ENCODE measurements at places on chromosomes 1 and 21.

- H3K27me3 ChIP-seq: peaks cover 9% of the 10 kb centered on the region
- no peak overlapping the region for H3K27ac ChIP-seq
- H3K4me1 ChIP-seq: peaks cover 4% of the 10 kb centered on the region
- H3K36me3 ChIP-seq: no peaks in the 10 kb centered on the region
Measured at GRCh38 chr1:119613769-119614720, 34.0 kb downstream of the ZNF697 start.

- H3K27me3 ChIP-seq: no peaks in the 10 kb centered on the region
- no peak for DNase-seq
- H3K36me3 ChIP-seq: peaks cover 1% of the 10 kb centered on the region
- H3K27ac ChIP-seq: no peak overlapping the region
- peaks cover 15% of the 10 kb centered on the region for H3K4me1 ChIP-seq
- no peak overlapping the region for H3K4me3 ChIP-seq
Measured at GRCh38 chr1:17193222-17194132, 11.5 kb upstream of the PADI1 start.

DNA sequence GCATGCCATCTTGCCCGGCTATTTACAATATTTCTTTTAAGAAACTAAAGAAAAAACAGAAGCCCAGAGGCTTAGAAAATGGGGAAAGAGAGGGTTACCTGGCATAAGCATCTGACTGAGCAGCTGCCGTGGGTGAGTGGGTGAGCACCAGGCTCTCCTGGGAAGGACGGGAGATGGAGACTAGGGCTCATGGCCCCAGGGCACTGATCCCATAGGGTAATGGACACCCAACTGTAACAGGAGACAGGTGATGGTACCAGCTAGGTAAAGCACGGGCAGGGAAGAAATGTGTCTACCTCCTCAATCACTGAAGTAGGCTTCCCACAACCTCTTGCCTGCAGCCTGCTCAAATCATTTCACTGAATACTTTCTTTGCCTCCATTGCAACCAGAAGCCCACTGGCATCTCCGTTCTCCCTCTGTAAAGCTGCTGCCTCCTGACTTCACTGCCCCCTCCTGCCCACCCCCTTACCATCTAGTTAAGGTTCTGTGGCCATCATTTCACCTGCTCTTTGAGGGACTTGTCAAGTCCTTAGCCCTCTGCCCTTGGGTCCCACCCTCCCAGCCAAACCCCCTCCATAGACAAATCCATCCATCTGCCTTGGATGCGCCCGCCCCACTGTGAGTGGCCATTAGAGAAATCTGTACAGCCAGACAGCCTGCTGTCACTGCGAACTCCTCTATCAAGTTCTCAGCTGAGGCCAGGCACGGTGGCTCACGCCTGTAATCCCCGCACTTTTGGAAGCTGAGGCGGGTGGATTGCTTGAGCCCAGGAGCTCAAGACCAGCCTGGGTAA, 6.2 kb downstream of the TMEM125 start:
- no peaks in the 10 kb centered on the region for H3K36me3 ChIP-seq
- no peak overlapping the region for H3K27ac ChIP-seq
- H3K27me3 ChIP-seq: peaks cover 9% of the 10 kb centered on the region
- no peak for DNase-seq

DNA sequence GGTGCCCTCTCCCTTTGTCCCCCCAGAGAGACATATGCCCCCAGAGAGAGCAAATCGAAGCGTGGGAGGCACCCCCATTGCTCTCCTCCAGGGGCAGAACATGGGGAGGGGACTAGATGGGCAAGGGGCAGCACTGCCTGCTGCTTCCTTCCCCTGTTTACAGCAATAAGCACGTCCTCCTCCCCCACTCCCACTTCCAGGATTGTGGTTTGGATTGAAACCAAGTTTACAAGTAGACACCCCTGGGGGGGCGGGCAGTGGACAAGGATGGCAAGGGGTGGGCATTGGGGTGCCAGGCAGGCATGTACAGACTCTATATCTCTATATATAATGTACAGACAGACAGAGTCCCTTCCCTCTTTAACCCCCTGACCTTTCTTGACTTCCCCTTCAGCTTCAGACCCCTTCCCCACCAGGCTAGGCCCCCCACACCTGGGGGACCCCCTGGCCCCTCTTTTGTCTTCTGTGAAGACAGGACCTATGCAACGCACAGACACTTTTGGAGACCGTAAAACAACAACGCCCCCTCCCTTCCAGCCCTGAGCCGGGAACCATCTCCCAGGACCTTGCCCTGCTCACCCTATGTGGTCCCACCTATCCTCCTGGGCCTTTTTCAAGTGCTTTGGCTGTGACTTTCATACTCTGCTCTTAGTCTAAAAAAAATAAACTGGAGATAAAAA, 8.4 kb downstream of the EFNA3 start:
- H3K27ac ChIP-seq: no peak overlapping the region
- peaks cover 40% of the 10 kb centered on the region for H3K27me3 ChIP-seq
- peaks cover 31% of the 10 kb centered on the region for H3K4me1 ChIP-seq
- no peaks in the 10 kb centered on the region for H3K36me3 ChIP-seq

DNA sequence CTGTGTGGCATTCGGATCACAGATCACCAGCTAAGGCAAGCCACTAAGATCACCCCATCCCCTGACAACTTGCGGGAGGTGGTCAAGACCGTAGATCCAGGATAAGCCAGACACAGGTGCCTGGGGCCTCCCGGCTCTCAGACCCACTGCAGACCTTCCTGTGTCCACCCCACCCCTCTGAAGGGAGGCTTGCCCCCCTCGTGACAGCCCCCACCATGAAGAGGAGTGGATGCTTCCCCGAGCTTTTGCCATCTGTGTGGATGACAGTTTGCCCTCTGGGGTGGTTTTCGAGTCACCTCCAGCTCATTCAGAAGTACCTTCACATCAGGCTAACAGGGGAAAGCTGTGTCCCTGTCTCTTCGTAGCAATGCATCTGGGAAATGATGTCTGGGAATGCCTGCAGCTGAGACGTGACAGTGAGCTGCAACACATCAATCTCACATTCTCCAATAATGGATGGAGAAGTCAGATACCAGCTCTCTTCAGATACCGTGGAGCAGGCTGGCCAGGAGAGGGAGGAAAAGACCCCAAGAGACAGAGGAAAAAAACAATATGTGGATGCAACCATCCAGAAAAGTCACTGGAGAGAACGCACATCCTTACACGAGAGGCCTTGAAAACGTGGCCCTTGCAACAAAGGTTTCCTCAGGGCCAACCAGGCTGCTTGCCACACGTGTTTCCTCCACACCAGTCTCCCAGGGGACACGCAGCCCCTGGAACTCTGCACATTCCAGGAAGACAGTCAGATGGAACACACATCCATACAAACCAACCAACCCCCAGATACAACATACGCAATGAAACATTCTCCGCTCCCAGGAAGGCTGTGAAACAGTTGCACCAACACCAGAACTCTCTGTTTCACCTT, 20.4 kb upstream of the FHAD1 start:
- DNase-seq: no peak
- H3K4me1 ChIP-seq: peaks cover 15% of the 10 kb centered on the region
- H3K36me3 ChIP-seq: no peaks in the 10 kb centered on the region
- H3K27ac ChIP-seq: no peak overlapping the region

DNA sequence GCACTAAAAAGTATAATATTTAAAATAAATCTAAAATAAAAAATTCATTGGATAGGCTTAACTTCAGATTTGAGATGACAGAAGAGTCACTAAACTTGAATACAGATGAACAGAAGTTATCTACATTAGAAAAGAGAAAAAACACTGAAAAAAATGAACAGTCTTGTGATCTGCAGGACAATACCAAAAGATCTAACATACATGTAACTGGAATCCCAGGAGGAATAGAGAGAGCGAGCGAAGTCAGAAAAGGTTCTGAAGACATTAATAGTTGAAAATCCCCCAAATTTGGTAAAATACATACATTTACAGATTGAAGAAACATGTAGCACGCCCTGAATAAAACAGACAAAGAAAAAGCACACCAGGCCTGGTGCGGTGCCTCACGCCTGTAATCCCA, 21.2 kb downstream of the B3GALNT2 start:
- no peak overlapping the region for H3K4me3 ChIP-seq
- no peaks in the 10 kb centered on the region for H3K27me3 ChIP-seq
- H3K36me3 ChIP-seq: peaks cover 43% of the 10 kb centered on the region
- H3K4me1 ChIP-seq: no peaks in the 10 kb centered on the region

DNA sequence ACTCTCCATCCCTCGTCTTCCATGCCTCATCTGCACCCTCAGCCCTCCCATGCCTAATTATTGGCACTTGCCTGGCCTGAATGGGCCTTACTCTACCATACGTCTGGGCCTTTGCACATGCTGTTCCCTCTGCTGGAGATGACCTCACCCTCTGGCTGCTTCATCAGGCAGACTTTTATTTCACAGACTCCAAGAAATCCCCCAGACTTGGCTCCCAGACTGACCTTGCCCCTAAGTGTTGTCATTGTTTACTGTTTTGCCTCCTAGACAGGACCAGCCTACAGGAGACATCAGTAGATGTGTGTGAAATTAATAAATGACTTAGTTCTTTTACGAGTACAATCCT, 5.2 kb upstream of the AHDC1 start:
- H3K27me3 ChIP-seq: no peaks in the 10 kb centered on the region
- no peaks in the 10 kb centered on the region for H3K36me3 ChIP-seq
- peaks cover 12% of the 10 kb centered on the region for H3K4me1 ChIP-seq
- DNase-seq: no peak
- no peak overlapping the region for H3K27ac ChIP-seq
- H3K4me3 ChIP-seq: no peak overlapping the region

GRCh38 chr1:162570718-162571117, 9.2 kb downstream of the UAP1 start:
- H3K27me3 ChIP-seq: no peaks in the 10 kb centered on the region
- H3K36me3 ChIP-seq: peaks cover 3% of the 10 kb centered on the region
- no peak overlapping the region for H3K27ac ChIP-seq

- no peak overlapping the region for H3K4me3 ChIP-seq
- no peak for DNase-seq
- no peaks in the 10 kb centered on the region for H3K27me3 ChIP-seq
- H3K27ac ChIP-seq: no peak overlapping the region
- H3K4me1 ChIP-seq: peaks cover 19% of the 10 kb centered on the region
- H3K36me3 ChIP-seq: no peaks in the 10 kb centered on the region
Measured at GRCh38 chr1:115722221-115722620, 46.3 kb downstream of the CASQ2 start.

DNA sequence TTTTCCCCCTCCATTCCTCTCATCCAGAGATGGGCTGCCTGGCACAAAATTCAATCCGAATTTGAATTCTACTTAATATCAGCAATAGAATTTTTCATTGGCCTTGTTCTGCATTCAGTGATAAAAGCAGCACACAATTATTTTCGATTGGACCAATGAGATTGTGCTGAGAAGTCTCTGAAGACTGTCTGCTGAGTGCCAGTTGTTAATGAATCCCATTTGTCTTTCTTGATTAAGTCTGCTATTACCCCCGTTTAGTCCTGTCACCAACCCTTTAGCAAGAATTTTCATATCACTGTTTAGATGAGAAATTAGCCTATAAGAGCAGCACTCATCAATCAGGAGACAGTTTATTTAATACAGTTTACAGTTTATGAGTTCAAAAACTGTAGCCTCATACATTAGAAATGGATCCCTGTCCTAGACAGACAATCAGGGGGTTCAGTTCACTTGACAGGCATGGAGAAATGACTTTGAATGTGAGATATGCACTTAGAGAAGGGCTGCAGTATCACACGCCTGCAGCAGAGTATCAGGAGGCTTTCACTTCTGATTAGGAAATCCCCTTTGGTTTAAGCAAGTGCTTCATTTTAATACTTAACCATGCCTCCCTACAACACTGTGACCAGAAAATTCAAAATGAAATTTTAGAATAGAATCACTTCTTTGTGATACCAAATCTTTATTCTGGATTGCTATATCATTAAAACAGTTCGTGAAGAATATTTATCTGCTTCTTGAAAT, 304.7 kb upstream of the PTBP2 start:
- no peaks in the 10 kb centered on the region for H3K27me3 ChIP-seq
- H3K27ac ChIP-seq: no peak overlapping the region
- H3K4me1 ChIP-seq: no peaks in the 10 kb centered on the region
- no peaks in the 10 kb centered on the region for H3K36me3 ChIP-seq
- DNase-seq: no peak
- H3K4me3 ChIP-seq: no peak overlapping the region

GRCh38 chr1:194103516-194104246, 917.3 kb upstream of the B3GALT2 start:
- H3K36me3 ChIP-seq: no peaks in the 10 kb centered on the region
- H3K27ac ChIP-seq: no peak overlapping the region
- H3K27me3 ChIP-seq: no peaks in the 10 kb centered on the region
- DNase-seq: no peak
- H3K4me3 ChIP-seq: no peak overlapping the region

GRCh38 chr21:26795866-26796329, 49.3 kb downstream of the ADAMTS1 start:
- H3K4me3 ChIP-seq: peak overlapping the region; percentile 9
- H3K27me3 ChIP-seq: no peaks in the 10 kb centered on the region
- H3K4me1 ChIP-seq: peaks cover 31% of the 10 kb centered on the region
- no peak for DNase-seq
- H3K36me3 ChIP-seq: no peaks in the 10 kb centered on the region

DNA sequence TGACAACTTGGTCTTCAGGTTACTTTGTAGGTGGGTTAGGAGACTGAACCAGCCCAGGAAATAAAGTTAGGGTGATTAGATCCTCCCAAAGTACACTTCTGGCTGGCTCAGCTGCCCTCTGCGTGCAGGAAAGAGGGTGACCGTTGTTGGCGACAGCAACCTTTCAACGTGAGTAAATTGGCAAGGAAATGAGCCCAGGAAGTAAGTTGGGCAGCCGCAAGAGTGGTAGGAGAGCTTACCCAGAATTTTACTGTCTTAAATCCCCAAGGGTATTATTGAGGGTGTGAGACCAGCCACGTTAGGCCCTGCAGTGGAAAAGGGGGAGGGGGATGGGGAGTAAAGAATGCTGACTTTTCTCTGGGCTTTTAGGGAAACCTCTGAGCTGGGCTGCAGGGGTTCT, 1.6 kb downstream of the TENT5C start:
- no peak overlapping the region for H3K27ac ChIP-seq
- peak overlapping the region; percentile 87 for H3K4me3 ChIP-seq
- no peak for DNase-seq
- peaks cover 21% of the 10 kb centered on the region for H3K4me1 ChIP-seq

- H3K27ac ChIP-seq: no peak overlapping the region
- peaks cover 9% of the 10 kb centered on the region for H3K4me1 ChIP-seq
- H3K36me3 ChIP-seq: no peaks in the 10 kb centered on the region
- H3K4me3 ChIP-seq: no peak overlapping the region
- DNase-seq: no peak
Measured at GRCh38 chr1:6454856-6455751, 10.9 kb downstream of the TNFRSF25 start.

- no peak for DNase-seq
- no peak overlapping the region for H3K4me3 ChIP-seq
- no peaks in the 10 kb centered on the region for H3K27me3 ChIP-seq
- H3K4me1 ChIP-seq: peaks cover 22% of the 10 kb centered on the region
- H3K36me3 ChIP-seq: peaks cover 2% of the 10 kb centered on the region
Measured at GRCh38 chr21:31255896-31256295, 88.2 kb downstream of the TIAM1 start.

Data from neural crest cell (in vitro differentiated cells).